T-helper 1 cell (primary cell): ENCODE measurements at places on chromosomes 4 and X.

- DNase-seq: no peak
Observed at GRCh38 chr4:152109531-152110509, 349.0 kb upstream of the GATB start.

GRCh38 chrX:131987252-131987651 is 35.9 kb upstream of the STK26 start:
- DNase-seq: peak; percentile 2

DNA sequence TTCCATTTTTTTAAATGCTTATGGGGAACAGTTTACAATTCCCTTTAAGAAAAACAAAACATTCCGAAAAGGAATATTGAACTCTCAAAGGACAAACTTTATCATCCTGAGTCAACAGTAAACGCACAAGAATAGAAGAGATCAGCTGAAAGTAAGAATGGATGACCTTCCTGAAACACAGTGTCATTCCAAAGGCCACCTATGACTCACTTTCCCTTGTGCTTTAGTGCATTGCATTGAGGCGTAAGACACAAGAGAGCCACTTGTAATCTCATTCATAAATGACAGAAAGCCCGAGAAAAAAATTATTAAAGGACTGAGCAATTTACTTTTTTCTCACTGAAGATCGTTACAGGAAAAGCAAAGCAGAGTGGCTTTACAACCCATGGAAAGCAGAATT is 1062.4 kb upstream of the DIAPH2 start:
- DNase-seq: no peak

GRCh38 chr4:82469791-82470345 is 39.5 kb downstream of the ENOPH1 start:
- no peak for DNase-seq

- DNase-seq: no peak
Observed at GRCh38 chr4:159698336-159698735, 595.5 kb downstream of the RAPGEF2 start.

DNA sequence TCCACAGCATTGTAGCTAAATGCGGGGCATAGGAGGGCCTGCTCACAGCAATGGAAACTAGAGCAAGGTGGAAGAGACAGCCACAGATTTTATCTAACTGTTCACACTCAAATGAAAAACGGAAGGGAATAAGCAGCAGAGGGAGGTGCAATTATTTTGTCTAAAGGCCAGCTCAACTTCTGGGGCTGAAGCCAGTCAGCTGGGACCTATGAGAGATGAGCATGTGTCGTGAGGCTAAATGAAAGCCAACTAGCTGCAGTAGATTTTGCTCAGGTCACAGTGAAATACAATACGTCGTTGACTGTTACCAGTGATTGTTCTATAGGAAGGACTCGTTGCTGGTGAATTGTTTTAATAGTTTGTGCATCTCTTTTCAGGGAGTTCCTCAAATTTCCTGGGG is 26.4 kb upstream of the FGFBP2 start:
- no peak for DNase-seq

- no peak for DNase-seq
Observed at GRCh38 chr4:6425336-6425735, 47.1 kb downstream of the PPP2R2C start.

- DNase-seq: no peak
Observed at GRCh38 chrX:65635822-65636221, 31.6 kb upstream of the MSN start.

GRCh38 chr4:56976837-56977320 is 527 bp downstream of the NOA1 start:
- DNase-seq: peak; percentile 22

GRCh38 chr4:36704289-36704688 is 422.9 kb downstream of the DTHD1 start:
- DNase-seq: no peak

- no peak for DNase-seq
Observed at GRCh38 chr4:71195924-71196323, 142.9 kb upstream of the SLC4A4 start.

- DNase-seq: no peak
Observed at GRCh38 chr4:116664198-116664597, 421.2 kb downstream of the TRAM1L1 start.
